ENCODE measurements at places on chromosomes 13 and 19.

GRCh38 chr13:51168623-51169022 is 53.6 kb upstream of the FAM124A start:
- DNase-seq: no peak

- no peak for DNase-seq
These were observed 11.6 kb upstream of the UBE2L5 start for GRCh38 chr13:30410705-30411125.

DNA sequence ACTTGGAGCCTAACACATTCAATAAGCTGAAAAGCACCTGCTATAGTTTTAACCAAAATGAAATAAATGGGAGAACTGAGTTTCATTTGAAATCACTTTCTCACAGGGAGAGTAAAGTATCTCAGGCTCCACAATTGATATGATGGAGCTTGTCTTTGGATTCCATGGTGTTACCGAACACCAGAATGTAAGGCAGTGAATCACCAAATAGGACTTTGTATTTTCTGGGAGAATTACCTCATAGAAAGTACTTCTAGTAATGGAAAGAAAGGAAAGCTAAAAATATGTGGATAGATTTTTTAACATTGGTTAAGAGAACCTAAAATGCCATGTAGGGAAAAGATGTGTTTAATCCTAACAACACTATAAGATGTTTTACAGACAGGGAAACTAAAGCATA is 123.6 kb downstream of the NALCN start:
- DNase-seq: no peak

GRCh38 chr13:94859278-94859691 is 146.9 kb upstream of the SOX21 start:
- no peak for DNase-seq

- no peak for DNase-seq
These were observed 10.5 kb upstream of the CHAMP1 start for GRCh38 chr13:114303700-114304327.

GRCh38 chr13:101919541-101920181 is 467.2 kb downstream of the ITGBL1 start:
- DNase-seq: no peak

DNA sequence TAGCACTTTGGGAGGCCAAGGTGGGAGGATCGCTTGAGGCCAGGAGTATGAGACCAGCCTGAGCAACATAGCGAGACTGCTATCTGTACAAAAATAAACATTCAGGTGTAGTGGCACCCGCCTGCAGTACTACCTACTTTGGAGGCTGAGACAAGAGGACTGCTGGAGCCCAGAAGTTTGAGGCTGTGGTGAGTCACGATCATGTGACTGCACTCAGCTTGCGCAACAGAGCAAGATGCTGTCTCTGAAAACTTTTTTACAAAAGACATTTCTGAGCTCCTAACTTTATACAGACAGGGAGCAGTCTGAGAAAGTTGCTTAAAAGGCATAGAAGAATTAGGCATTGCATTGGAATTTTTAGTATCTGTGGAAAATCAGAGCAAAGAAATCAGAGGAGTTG is 10.4 kb upstream of the TBC1D4 start:
- DNase-seq: no peak

- no peak for DNase-seq
These were observed 2009.6 kb downstream of the OLFM4 start for GRCh38 chr13:55038230-55038629.

- DNase-seq: no peak
These were observed 250.9 kb downstream of the DLEU7 start for GRCh38 chr13:50592412-50593155.

DNA sequence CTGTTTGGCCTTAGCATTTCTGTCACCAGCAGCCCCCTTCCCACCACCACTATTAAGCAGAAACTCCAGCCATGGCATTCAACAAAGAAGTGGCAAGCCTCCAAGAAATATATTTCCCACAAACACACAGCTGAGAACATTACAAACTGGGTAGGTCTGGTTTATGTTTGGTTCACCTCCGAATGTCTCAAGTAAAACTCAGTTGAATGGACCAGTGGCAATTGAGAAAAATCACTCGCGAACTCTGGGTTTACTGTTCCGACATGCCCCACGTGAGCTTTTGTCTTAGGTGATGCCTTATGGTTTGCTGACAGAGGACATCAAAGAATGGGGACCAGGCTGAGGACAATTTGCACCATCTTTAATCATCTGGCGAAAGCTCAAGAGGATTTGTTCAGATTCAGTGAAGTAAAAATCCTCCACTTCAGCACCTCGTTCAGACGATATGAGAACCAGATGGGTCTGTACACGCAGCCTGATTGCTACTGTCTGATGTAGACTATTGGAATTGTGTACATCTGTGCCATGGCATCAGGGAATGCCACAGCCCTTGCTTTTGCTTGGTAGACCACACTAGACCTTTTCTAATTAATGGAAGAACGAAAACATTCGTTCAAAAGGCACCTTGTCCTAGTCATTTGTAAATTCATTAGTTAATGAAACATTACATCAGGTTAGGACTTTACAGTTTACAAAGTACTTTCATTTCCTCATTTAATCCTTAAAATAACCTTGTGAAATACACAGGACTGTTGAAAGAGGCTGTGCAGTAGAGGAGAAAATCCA is 59.4 kb downstream of the SLC10A2 start:
- DNase-seq: no peak

GRCh38 chr13:23644527-23645138 is 74.4 kb downstream of the TNFRSF19 start:
- no peak for DNase-seq

DNA sequence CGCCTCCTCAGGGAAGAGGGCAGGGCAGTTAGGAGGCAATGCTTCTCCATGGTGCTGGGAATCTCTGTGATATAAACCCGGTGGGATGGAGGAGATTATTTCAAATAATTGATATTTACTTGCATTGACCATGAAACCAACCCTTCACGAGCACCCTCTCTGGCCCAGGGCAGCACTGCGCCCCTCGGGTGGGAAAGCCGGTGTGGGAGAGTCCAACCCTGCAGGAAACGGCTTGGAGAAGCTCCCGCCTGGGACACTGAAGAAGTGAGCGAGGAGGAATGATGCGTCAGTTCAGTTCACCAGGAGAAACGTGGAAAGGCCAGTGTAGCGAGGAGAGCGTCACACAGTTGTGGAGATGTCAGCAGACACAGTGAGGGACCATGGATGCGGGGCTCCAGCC is 99.9 kb downstream of the COL4A2 start:
- no peak for DNase-seq

DNA sequence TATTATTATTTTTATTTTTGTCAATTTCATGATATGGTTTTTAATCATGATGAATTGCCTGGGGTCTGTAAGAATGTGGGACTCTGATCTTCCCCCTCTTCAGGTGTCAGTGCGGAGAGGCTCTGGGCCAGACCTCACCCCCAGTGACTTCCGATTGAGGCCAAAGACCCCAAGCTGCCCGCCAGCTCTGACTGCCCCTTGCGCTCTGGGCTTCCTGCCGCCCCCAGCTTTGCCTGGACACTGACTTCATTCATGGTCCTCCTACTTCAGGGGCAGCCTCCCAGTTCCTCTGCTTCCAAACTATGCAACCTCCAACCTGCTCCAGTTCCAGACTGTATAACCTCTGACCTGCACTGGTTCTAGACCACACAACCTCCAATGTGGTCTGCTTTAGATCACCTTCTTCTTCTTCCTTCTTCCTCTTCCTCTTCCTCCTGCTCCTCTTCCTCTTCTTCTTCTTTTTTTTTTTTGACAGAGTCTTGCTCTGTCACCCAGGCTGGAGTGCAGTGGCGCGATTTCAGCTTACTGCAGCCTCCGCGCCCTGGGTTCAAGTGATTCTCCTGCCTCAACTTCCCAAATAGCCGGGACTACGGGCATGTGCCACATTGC is 6.7 kb upstream of the PPP5C start:
- DNase-seq: no peak

DNA sequence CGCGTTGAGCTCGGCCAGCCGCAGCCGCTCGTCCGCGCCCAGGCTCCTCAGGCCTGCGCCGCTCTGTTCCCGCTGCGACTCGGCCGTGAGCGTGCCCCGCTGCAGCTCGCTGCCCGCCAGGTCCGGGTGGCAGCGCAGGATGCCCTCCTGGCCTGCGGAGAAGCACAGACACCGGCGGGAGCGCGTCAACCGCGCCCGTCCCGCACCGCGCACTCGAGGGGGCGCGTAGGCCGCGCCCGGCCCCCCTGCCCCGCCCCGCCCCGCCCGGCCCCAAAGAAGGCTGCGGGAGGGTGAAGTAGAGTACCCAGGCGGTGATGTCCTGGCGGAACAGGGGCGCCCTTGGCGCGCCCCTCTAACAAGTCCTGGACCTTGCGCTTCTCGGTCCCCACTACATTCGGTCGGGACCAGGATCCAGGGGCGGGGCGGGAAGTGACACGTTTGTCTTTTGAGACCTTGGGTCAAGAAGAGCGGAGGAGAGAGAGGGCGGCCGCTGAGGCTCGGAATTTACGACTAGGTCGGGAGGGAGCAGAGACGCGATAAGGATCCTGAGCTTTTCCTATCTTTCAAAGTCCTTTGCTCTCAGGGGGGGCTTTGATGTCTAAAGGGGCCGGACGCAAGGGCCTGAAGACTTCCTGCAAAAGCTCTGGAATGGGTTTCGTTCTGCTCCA is 9.3 kb upstream of the CDX2 start:
- DNase-seq: no peak

- DNase-seq: no peak
These were observed 667 bp downstream of the ZNF878 start for GRCh38 chr19:12052091-12052496.

GRCh38 chr19:952680-953444 is 27.0 kb downstream of the ARID3A start:
- no peak for DNase-seq

DNA sequence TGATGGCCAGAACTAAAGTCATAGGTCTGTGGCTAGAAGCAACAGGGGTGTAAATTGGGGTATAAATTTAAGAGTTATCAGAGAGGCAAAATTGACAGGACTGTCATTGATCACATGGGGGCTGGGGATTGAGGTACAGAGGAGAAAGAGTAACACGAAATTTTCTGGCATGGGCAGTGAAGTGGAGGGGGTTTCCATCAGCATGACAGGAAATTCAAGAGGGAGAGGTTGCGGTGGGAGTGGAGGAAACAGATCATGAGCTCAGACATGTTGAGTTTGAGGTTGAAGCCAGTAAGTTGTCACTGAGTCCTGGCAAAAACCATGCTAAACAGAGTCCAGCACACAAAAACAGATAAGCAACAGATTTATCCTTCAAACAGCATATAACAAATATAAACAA is 192.1 kb upstream of the TSC22D1 start:
- peak; percentile 49 for DNase-seq

DNA sequence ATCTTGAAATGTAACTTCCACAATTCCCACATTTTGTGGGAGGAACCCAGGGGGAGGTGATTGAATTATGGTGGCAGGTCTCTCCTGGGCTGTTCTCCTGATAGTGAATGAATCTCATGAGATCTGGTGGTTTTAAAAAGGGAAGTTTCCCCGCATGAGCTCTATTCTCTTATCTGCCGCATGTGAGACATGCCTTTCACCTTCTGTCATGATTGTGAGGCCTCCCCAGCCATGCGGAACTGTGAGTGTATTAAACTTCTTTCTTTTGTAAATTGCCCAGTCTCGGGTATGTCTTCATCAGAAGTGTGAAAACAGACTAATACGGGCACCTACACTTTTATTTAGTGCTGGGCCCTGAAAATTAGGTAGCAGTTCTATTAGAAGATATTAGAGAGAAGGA is 45.8 kb downstream of the TNFSF13B start:
- no peak for DNase-seq

GRCh38 chr13:99501848-99502301 is 603 bp downstream of the TM9SF2 start:
- DNase-seq: peak; percentile 33

- DNase-seq: no peak
These were observed 2.4 kb upstream of the NCAN start for GRCh38 chr19:19209372-19209771.

- peak; percentile 34 for DNase-seq
These were observed 5.3 kb downstream of the F7 start for GRCh38 chr13:113110852-113111315.

DNA sequence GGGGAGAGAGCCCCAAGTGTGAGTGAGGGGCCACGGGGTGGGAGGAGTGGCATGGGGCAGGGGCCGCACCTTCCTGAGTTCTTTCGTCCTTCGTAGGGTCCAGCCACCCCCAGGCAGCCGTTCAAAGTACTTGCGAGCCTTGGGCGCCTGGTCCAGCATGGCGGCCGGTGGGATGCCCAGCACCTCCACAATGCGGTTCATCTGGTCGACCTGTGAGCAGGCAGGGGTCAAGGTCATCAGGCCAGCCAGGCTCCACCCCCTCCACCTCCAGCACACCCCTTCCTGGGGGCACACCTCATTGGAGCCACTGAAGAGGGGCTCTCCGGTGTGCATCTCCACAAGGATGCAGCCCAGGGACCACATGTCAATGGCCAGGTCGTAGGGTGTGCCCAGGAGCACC is 6.7 kb downstream of the DYRK1B start:
- DNase-seq: no peak

GRCh38 chr13:42603571-42603970 is 29.6 kb downstream of the TNFSF11 start:
- DNase-seq: no peak

- no peak for DNase-seq
These were observed 1202.8 kb downstream of the DIAPH3 start for GRCh38 chr13:58960888-58961287.

GRCh38 chr19:50331994-50332243 is 2.7 kb upstream of the KCNC3 start:
- DNase-seq: no peak

DNA sequence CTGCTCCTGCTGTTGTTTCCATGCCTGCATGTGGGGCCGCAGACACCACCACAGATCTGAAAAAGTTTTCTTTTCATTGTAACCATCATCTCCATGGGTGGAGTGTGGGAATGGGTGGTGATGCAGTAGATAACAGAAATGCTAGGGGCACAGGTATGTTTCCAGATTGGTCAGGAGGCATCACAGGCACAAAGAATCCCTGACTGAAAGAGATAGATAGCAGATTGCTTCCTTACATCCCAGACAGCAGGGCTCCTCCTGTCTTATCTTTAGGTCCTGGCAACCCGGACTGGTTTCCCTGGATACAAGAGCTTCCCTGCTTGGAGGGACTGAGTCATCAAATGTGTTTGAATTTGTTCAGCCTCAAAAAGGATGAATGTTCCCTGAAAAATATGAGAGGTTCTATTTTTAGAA is 1937.6 kb downstream of the PCDH9 start:
- no peak for DNase-seq

DNA sequence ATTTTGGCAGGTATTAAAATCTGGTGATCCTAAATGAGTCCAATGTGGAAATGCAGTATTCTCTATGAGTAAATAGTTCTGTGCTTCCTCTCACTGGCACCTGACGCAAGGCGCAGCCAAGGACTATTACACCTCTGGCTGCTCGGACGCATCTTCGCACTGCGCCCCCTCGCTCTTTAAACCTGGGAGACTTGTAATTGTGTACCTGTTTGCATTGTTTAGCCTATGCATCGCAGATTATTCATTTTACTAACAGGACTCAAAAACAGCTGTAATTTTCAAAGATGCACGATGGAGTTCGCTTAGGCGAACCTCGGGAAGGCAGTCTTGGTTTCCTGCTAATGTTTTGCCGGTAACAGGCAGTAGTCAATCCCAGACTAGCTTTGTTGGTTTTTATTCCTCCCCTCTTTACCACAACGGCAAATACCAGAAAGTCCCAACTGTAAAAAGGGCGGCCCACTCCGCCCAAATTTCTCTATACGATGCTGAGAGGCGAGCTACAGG is 113.2 kb downstream of the KCNRG start:
- DNase-seq: peak; percentile 48

Data from activated T-cell treated with anti-CD3 and anti-CD28 coated beads, Interleukin-2, amount 50 U/mL, for 48 hours (primary cell).